ENCODE measurements at places on chromosomes 12 and 14. TPM values are rescaled to one million over a fixed set of nuclear protein-coding genes. Genes with fewer than 3 reads are reported as not detected.

The RDH5 gene
- polyA plus RNA-seq = 15.9 TPM

The RPGRIP1 gene
- 0.44 TPM for polyA plus RNA-seq

The CMA1 gene
- 0.14 TPM for polyA plus RNA-seq

The FITM1 gene
- 142 TPM for polyA plus RNA-seq

The FAM186B gene
- polyA plus RNA-seq = 1.3 TPM

The CLEC4C gene
- 0.29 TPM for polyA plus RNA-seq

The OR4N5 gene
- polyA plus RNA-seq = not detected

The LMO3 gene
- 2.3 TPM for polyA plus RNA-seq

The PPP4R3A gene
- polyA plus RNA-seq = 61.0 TPM

The CATSPERB gene
- 0.27 TPM for polyA plus RNA-seq

The RAD9B gene
- polyA plus RNA-seq = 2.7 TPM

DNA sequence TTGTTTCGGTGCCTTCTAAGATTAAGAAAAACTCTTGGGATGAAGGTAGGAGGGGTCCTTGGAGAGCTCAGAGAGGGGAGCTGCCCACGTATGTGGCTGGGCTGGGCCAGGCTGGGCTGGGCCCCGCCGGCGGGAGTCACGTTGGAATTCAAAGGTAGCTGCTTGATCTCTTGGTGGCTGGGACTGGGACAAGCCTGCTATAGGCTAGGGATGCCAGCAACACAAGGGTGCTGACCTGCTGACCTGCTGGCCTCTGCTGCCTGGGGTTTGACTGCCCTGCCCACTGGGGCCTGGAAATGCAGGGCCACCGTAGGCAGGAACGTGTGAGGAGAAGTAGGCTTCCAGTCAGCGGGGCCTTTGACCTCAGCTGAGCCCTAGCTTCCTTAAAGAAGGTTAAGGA, 52.8 kb upstream of the GTF2A1 start:
- DNase-seq = no peak

- DNase-seq = no peak
Observed at GRCh38 chr14:72788255-72788654, 105.6 kb downstream of the DPF3 start.

DNA sequence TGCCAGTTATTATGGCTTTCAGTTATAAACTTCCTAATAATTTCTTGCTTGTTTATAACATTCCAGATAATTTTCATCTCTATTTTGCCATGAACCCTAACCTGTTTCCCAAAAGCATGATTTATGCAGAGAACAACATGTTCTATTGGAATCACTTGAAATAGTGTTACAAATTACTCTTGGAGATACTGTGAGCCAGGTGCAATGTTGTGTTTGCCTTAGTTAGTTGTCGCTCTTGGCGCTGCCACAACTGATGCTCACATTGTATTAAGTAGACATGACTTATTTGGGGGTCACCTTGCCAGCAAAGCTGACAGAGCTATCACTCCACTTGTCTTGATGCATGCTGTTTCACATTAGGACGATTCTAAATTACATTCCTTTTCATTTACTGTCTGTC, 49.4 kb downstream of the TSPAN8 start:
- DNase-seq = peak; percentile 90

- DNase-seq = no peak
Observed at GRCh38 chr12:70149013-70149412, 94.2 kb upstream of the CNOT2 start.

DNA sequence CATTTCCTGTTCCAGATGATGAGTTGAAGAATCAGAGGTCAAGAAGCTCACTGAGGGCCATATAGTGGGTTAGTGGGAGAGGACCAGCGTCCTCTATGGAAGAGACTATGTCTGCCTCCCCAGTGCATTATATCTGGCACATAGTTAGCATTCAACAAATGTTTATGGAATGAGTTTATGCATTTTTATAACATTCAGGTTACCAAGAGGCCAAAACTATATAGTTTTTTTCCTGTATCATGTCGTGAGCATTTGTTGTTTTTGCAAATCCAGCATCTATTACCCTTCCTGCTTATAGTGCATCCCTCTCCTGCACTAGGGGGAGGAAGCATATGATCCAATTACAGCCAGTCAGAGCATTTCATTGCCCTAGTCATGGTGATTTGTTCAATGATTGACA, 60.6 kb downstream of the SUDS3 start:
- DNase-seq = no peak

- DNase-seq = no peak
Observed at GRCh38 chr14:69708586-69709560, 58.1 kb upstream of the SRSF5 start.

DNA sequence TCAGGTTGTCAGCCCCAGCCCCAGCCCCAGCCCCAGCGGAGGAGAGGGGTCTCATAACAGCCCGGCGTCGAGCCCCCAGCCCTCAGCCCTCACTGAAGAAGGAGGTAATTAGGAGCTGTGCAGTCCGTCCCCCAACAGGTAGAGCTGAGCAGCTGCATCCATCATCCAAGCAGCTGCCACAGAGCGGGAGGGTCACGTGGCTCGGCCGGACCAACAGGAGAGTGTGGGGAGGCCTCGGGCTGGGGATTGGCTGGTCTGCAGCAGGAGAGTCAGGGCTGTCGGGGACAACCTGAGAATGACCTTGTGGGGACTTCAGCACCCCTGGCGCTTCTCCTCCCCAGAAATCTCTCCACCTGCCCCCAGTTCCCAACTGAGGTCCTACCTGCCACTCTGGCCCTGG, 29.6 kb downstream of the SMUG1 start:
- no peak for DNase-seq

GRCh38 chr12:49644620-49644994, 21.2 kb downstream of the PRPF40B start:
- peak; percentile 89 for DNase-seq

DNA sequence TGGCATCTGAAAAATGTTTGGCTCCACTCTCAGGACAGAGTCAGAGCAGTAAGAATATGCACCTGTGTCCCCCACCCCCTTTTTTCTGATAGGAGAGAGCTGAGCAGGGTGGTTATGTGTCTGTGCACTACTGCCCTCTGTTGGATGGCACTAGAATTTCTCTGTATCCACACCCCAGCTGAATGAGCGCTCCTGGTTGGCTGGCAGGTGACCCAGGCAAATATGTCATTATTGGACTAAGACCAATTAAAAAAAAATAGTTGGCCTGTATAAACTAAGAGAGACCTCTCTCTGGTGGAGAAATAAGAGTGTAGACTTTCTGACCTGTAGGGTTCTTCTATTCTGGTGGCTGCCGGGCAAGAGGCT, 107.0 kb downstream of the PTCSC3 start:
- DNase-seq = no peak

- DNase-seq = no peak
Observed at GRCh38 chr12:115433014-115433634, 749.1 kb upstream of the TBX3 start.

GRCh38 chr14:101957406-101958234, 6.8 kb upstream of the DYNC1H1 start:
- no peak for DNase-seq

DNA sequence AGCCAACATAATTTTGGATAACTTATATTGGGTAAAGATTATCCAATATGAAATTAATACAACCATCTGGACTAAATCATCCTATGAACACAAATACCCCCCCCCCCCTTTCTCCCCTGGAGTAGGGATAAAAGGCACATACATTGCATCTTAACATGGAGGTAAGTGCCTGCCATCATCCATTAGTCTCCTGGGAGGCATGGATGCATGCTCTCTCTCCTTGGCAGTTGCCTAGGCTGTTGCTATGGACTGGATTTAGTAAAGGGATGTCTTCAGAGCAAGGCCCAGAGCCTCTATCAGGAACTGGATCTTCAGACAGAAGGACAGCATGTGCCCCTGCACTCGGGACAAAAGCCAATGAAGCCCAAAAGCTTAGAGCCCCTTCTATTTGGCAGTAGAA, 40.6 kb downstream of the SMOC1 start:
- no peak for DNase-seq

DNA sequence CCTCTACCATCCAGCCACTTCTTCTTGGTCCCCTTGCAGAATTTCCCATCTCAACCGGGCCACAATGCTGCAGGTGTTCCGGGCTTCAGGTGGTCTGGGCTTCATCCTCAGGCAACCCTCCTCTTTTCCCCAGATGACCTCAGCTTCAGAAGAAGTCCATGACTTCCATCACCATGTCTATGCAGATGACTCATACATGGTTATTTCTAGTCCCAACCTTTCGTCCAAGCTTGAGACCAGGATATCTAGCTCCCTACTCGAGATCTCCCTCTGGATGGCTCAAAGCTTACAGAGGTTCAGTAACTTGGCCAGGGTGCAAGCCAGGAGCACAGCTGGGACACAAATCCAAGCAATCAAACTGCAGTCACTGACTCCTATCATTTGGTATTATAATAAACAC, 154.6 kb upstream of the NOS1 start:
- no peak for DNase-seq

DNA sequence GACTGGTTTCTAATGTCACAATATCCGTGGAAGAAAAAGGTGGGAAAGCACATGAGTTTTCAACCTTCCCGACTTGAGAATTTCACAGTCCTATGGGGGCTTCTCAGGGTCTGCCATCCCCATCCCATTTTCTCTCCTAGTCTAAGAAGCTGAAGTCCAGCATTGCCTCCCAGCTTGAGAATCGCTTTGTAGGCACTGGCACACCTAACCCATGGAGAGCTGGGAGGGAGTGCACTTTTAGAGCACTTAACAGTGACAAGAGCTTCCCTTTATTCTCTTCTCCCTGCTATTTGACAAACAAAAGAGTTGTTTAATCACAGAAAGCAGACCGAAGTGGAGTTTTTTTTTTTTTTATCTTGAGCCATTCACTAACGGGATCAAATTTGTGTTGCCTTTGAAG, 22.8 kb upstream of the SRRM4 start:
- no peak for DNase-seq

DNA sequence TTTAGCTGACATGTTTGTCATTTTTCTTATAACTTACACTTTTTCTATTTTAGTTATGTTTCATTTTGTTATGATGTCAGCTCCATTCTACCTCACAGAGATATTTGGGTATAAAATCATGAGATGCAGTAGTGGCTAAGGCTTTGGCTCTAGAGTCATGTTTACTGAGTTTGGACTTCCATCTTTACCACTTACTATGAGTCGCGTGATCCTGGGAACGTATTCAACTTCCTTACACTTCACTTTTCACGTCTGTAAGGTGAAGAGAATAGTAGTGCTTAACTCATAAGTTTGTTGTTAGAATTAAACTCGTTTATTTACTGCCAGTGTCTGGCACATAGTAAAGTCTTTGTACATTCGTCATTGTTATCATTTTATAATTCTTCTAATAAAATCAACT, 126.3 kb downstream of the ERC1 start:
- DNase-seq = no peak

GRCh38 chr14:97976861-97977260, 1179.7 kb downstream of the VRK1 start:
- DNase-seq = peak; percentile 11

DNA sequence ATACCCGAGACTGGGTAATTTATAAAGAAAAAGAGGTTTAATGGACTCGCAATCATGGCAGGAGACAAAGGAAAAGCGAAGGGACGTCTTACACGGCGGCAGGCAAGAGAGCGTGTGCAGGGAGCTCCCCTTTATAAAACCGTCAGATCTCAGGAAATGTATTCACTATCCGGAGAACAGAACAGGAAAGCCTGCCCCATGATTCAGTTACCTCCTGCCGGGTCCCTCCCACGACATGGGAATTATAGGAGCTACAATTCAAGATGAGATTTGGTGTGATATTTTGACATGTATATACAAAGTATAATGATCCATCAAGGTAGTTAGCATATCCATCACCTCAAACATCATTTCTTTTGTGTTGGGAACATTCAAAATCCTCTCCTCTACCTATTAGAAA, 2.3 kb upstream of the CDCA4 start:
- DNase-seq = no peak

DNA sequence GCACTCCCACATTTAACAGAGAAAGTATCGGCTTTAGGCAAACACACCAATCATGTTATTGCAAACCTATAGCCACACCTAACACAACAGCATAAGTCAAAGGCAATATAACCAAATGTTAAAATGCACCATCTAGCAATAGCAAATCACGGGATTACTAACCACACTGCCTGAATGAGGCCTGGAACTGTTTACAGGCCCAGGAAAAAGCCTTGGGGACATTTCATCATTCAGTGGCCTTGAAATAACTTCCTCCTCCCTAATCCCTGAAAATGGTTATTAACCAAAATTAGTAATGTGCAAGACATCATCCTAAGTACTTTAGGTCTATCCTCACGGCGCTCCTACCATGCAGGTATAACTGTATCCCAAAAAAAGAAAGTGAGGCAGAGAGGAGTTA, 2.3 kb downstream of the GALC start:
- DNase-seq = no peak

DNA sequence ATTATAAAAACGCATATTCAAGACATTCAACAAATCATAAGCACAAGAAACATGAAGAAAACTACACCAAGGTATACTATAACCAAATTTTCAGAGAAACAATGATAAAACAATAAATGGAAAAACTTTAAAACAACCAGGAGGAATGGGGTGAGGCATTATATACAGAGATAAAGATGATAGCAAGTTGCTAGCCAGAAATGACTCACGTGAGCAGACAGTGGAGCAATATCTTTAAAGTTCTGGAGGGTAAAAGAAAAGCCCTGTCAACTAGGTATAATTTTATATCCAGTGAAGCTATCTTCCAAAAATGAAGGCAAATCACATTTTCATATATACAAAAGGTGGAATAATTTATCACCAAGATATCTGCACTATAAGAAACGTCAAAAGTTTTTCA, 97.8 kb upstream of the PCED1B start:
- DNase-seq = no peak

- DNase-seq = no peak
Observed at GRCh38 chr14:93035917-93036651, 79.6 kb downstream of the ITPK1 start.

- no peak for DNase-seq
Observed at GRCh38 chr12:114186241-114187002, 219.5 kb downstream of the TBX5 start.

DNA sequence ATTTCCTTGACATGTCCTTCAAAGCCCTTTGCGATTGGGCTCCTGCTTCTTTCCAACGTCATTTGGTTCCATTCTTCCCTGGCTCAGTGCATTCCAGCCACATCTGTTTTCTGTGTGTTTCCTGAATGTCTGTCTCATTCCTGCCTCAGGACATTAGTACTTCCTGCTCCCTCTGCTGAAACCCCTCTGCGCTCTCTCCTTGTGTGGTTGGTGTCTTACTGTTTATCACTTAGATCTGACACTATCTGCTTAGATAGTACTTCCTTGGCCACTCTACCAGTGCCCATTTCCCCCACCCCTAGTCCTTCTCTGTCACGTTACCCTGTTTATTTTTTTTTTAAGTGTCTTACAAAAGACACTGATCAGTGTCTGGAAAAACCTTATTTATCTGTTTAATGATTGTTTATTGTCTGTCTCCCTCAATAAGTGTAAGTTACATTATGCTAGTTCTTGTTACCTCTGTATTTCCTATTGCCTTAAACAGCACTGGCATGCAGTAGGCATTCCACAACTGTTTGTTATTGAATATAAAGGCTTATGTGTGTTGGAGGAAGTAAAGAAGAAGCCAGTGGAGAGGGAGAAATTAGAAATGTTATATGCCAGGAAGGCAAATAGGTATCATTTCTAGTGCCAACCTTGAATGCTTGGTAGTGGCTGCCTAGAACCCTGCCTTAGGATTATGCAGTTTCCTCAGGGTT, 21.5 kb downstream of the DYRK2 start:
- no peak for DNase-seq

- DNase-seq = no peak
Observed at GRCh38 chr12:123938679-123939480, 33.8 kb downstream of the CCDC92 start.

All from muscle of back (tissue), 13 donors.